ENCODE measurements at places on chromosomes 5 and 9.

GRCh38 chr5:76663573-76663972, 40.4 kb upstream of the F2RL2 start:
- DNase-seq, result no peak

DNA sequence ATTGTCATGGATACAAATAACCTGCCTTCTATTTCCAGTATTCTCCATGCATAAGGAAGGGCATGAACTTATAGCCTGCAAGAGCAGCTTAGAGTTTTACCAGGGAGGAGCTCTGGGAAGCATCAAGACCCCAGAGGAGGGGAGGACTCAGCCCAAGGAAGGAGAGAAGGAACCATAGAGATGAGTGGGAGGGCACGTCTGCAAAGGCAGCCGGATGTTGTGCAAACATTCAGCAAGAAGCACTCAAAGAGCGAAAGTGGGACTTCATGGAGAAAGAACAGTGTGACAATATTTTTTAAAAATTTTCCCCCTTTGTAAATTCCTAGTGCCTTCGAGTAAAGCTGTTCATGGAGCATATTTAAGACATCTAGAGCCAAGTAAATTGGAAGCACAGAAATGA, 270.1 kb upstream of the PTGER4 start:
- peak; percentile 47 for DNase-seq

DNA sequence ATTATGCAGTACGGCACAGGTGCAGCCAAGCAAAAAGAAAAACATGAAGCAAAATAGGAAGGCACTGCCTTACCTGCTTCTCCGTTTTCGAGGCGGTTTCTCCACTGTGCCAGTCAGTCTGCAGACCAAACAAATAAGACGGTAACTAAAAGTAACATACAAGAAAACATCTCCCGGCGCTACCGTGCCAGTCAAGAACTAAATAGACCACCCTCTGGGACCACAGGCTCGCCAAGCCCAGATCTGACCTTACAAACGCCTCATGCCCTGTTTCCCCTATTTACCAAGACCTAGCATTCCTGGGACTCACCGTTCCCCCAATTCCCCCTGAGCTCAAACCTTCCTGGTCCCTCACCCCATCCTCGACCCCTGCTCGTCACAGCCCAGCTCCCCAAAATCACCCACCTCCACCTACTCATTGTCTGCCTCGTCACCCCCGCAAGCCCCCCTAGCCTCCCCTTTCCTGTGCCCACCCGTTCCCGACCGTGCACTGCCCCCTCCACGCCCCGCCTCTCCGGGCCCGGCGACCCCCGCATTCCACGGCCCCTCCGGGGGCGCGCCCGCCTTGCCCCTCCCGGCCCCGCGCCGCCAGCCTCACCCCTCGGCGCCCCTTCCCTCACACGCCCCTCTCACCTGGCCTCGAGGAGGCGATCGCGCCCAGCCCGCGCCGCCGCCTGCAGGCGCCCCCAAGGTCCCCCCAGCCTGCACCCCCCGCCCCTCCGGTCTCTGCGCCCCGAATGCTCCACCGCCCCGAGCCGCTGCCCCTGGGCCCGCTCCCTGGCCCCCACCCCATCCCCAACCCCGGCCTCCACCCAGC, 560 bp downstream of the SCAI start:
- DNase-seq, result peak; percentile 7

DNA sequence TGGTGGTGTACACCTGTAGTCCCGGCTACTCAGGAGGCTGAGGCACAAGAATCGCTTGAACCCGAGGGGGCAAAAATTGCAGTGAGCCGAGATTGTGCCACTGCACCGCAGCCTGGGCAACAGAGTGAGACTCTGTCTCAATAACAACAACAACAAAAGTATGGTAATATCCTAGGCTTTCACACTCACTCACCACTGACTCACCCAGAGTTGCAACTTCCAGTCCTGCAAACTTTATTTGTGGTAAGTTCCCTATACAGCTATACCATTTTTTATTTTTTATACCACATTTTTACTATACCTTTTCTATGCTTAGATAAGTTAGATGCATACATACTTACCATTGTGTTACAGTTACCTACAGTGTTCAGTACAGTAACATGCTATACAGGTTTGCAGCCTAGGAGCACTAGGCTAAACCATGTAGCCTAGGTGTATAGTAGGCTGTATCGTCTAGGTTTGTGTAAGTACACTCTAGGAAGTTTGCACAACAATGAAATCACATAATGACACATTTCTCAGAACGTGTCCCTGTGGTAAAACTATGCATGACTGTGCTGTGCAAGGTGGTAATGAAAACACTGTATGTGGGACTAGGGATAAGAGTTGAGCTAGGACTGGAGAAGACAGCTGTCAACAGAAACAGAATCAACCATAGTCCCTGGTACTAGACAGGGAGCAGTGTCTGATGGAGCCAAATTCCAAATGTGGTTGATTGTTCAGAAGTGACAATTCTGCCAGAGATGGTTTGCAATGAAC, 109.5 kb upstream of the RAD23B start:
- DNase-seq, result peak; percentile 24

DNA sequence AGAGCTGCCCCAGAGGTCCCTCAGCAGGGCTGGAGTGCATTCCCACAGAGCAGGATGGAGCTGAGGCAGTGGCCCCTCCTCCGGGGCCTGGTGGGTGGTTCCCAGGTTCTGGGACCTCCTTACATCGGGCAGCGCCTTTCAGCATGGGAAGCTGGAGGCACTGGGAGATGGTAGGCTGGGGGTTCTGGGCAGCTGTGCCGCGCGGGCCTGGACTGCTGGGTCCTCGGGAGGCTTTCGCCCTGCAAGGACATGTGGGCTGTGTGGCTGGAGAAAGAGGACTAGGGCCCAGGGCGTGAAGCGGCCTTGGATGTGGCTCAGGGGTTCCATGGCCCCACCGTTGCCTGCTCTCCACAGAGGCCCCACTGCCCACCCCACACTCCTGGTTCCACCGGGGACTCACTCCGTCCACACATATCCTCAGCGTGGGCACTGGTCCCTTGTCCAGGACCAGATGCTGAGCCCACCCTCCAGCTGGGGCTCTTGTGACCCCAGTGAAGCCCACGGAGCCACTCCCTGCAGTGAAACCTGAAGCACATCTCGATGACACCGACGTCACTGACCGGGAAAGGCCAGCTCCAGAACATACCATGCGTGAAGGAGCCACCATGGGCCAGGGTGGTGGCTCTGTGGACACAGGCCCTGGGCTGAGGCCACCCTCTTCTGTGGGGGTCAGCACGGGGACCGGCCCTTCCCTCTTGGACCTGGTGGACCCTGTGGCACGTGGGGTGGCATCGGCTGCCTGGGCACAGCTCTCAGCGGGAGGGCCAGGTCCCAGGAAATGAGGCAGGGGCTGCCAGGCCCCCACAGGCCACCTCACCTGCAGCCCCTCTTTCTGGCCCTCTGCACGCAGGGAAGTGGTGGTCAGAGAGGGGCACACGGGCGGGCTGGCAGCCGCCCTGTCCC, 31.5 kb upstream of the NKD2 start:
- no peak for DNase-seq

DNA sequence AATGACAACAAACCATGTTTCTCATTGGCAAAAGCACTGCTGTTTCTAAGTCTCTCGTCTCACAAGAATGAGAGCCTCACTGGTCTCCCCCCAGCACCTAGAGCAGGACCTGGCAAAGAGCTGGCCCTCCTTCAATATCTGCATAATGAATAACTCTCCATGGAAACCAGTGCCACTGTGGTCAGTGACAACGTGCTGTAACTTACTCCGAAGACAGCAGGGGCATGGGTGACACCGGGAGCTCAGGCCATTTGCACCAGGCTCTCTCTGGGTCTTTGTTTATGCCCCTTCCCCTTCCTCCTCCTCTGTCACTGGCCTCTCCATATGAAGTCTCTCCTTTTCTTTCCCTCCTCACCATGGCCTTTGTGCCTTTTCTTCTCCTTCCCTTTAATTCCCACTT, 33.3 kb downstream of the TAS2R1 start:
- no peak for DNase-seq

- DNase-seq, result no peak
These were observed 45.9 kb downstream of the KCNN2 start for GRCh38 chr5:114407783-114408182.

- DNase-seq, result no peak
These were observed 5.2 kb upstream of the HINT2 start for GRCh38 chr9:35820076-35820475.

- DNase-seq, result no peak
These were observed 21.8 kb downstream of the MTMR12 start for GRCh38 chr5:32290922-32291321.

DNA sequence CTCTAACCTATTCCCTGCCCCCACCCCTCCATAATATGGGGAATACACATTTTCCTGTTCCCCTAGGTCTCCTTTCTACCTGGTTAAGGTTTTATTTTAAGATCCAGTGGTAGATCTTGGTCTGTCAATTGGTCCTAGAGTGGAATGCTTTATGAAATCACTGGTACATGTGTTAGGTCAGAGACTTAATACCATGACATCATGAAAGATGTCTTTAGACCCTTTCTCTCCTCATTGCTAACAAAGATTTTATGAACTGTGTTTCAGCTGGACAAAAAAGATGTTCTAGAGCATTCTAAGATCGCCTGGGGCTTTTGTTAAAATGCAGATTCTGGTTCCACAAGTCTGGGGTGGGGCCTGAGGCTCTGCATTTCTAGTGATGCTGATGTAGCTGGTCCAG, 9.1 kb downstream of the GSN start:
- no peak for DNase-seq

DNA sequence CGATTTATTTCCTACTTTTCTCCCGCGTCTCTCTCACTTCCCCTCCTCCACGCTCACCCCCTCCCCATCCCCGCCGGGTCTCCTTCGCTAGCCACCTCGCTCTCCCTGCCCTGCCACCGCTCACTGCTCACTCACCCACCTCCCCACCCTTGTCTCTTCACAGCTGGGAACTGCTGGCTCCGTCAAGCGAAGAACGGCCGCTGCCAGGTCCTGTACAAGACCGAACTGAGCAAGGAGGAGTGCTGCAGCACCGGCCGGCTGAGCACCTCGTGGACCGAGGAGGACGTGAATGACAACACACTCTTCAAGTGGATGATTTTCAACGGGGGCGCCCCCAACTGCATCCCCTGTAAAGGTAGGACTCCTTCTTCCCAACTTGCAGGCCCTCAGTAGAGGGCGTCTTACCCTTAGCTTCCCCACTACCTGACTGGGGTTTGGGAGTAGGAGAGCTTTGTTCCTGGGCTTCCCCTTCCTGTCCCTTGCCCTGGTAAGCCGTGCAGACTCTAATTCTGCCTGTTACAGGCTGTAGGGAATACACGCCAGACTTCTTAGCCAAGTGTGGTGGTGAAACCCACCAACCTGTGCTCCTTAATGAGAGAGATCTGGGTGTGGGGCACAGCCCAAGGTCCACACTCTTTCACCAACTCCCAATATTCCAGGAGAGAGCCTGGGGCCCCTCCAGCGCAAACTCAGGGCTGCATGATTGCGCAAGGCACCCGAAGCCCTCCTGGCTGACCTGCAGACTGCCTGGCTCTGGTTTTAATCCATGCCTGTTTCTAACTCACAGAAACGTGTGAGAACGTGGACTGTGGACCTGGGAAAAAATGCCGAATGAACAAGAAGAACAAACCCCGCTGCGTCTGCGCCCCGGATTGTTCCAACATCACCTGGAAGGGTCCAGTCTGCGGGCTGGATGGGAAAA, 2.5 kb downstream of the FST start:
- DNase-seq, result peak; percentile 35

DNA sequence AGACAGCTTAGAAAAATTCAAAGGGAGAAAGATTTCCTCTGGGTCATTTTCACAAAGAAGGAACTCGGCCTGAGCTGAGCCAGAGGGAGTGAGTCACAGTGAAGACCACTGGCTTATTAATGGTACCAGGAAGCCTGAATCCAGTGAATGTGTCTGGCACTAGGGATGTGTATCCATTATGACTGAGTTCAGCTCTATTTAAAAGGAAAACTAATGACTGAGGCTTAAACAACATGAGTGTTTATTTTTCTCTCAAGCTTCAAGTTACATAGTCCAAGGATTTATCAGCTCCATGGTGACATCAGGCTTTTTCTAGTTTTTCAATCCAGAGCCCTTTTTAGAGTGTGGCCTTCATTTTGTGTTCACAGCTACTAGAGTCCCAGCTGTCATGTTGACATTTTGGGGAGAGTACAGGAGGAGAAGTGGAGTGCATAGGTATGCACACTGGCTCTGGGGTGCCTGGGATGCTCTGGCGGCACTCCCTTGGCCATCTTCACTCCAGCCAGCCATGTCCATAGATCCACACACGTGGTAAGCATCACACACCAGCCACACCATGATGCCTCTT, 159.5 kb upstream of the ERCC6L2 start:
- no peak for DNase-seq

DNA sequence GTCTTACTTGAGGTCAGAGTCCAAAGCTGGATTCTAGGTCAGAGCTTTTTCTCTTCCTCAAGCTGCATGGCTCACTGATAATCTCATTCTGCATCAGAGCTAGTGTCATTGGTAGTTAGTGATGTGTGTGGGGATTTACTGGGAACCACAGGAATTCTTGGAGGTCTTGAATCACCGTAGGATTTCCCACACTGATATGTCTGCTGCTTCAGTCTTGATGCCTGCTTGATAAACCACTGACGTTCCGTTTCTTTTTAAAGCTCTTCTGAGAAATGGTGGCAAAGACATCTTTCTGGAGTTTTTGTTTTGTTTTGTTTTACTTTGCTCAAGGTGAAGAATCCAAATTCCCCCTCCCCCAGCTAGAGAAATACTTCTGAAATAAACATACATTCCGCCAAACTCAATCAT, 1.2 kb upstream of the GARIN3 start:
- no peak for DNase-seq

GRCh38 chr9:4293293-4293941, 6.5 kb downstream of the GLIS3 start:
- DNase-seq, result no peak

GRCh38 chr5:172454358-172455086, at the start of gene SH3PXD2B:
SH3PXD2B (minus strand) TSS chr5:172454525; CDS start chr5:172454352, 173 bp downstream.
- DNase-seq, result peak; percentile 48

- DNase-seq, result no peak
These were observed 307.9 kb downstream of the CSNK1G3 start for GRCh38 chr5:123819833-123820232.

GRCh38 chr5:146548781-146549449, 32.9 kb upstream of the GPR151 start:
- no peak for DNase-seq

- DNase-seq, result no peak
These were observed 5.8 kb upstream of the POMT1 start for GRCh38 chr9:131496844-131497405.

DNA sequence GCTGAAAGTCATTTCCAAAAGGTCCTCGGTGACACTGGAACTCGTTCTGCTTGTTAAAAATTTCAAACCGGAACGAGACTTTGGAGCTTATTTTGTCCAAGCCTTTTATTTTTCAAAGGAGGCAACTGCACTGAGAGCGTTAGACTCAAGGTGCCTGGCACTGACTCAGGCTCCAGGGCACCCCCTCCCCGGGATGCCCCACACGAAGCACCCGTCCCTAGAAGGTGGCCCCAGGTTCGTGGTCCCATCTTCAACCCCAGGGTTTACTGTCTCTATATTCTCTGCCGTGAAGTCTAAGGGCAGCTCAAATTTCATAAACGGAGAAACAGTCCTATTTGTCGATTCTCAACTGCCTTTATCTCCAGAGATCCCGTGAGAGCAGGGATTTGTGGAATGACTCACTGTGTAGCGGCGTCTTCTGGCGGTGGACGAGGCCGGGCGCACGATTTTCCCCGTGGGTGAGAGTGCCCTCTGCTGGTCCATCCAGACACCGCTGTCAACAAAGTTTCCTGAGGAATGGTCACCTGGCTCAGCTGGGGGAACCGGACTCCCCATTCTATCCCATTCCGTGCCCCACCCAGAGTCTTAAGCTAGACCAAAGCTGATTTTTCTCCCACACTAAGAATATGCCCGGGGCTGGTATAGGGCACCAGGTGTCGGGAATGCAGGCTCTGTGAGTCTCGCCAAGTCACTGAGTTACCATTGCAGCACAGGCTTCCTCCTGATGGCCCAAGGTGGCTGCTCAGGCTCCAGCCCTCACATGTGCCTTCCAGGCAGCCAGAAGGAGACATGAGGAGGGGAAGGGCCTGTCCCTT, 27.1 kb upstream of the SLC6A19 start:
- DNase-seq, result peak; percentile 60

Data from activated T-cell treated with anti-CD3 and anti-CD28 coated beads, Interleukin-2, amount 50 U/mL, for 72 hours (primary cell).